ENCODE measurements at places on chromosomes 3 and 15. TPM values are rescaled to one million over a fixed set of nuclear protein-coding genes. Genes with fewer than 3 reads are reported as not detected.
A peak's percentile ranks its signal among the peaks of the same experiment; 100 is the strongest.

DNA sequence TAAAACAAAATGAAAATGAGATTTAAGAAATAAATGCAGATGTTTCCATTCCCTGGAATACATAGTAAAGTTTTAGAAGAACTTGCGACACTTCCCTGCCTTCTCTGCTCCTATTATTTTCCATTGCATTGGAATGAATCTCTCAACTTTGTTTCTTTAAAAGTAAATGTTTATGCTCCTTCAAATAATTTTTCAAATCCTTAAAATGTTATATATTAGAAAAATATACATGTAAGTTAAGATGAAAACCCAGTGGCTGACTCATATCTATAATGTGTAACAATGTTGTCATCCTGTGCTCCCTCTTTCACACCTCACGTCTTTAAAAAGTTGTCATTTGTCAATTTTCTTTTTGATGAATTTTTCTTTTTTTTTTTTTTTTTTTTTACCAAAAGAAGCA lies 3.6 kb downstream of the RBMS3 start:
- DNase-seq: no peak
- no peak overlapping the region for H3K27ac ChIP-seq
- H3K27me3 ChIP-seq: no peaks in the 10 kb centered on the region
- no peak overlapping the region for H3K4me3 ChIP-seq
- peaks cover 27% of the 10 kb centered on the region for H3K4me1 ChIP-seq

DNA sequence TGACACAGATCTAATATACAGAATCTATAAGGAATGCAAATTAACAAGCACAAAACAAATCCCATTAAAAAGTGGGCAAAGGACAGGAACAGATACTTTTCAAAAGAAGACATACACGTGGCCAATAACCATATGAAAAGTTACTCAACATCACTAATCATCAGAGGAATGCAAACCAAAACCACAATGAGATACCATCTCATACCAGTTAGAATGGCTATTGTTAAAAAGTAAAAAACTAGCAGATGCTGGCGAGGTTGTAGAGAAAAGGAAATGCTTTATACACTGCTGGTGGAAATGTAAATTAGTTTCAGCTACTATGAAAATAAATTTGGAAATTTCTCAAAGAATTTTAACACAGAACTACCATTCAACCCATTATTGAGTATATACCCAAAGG lies 50.7 kb downstream of the ADAMTS17 start:
- no peak for DNase-seq
- H3K27ac ChIP-seq: no peak overlapping the region
- no peaks in the 10 kb centered on the region for H3K4me1 ChIP-seq
- H3K36me3 ChIP-seq: no peaks in the 10 kb centered on the region

DNA sequence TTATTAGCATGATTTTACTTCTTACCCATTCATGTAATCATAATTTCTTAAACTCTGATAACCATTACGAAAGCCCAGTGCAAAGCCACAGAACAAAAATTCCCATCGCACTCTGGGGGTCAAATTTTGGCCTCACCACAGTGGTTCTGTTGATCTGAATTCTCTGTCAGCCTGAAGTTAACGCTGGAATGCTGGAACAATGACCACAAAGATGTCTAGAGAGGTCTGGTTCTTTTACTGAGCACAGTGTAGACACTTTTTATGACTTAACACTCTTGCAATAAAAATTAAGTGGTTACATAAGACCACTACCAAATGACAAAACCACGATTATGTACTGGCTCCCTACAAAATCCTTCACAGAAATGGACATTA lies 94.7 kb downstream of the PDZRN3 start:
- H3K27ac ChIP-seq: no peak overlapping the region
- no peaks in the 10 kb centered on the region for H3K27me3 ChIP-seq
- no peak for DNase-seq
- no peaks in the 10 kb centered on the region for H3K36me3 ChIP-seq
- no peak overlapping the region for H3K4me3 ChIP-seq

DNA sequence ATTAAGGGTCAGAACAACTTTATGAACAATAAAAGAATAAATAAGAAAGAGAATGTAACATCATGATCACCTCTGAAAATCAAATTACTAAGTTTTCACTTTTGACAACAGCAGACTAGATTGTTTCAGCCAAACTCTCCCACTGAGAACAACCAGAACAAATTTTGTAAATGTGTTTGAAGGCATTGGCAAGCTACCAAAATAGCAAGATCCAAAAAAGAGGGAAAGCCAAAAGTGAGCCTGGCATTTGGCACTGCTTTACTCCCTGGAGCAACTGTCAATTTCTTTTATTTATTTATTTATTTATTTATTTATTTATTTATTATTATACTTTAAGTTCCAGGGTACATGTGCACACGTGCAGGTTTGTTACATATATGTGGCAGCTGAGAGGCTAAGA lies 67.2 kb downstream of the CFAP44 start:
- no peak overlapping the region for H3K4me3 ChIP-seq
- DNase-seq: no peak
- H3K4me1 ChIP-seq: no peaks in the 10 kb centered on the region
- no peaks in the 10 kb centered on the region for H3K27me3 ChIP-seq
- H3K27ac ChIP-seq: no peak overlapping the region

GRCh38 chr3:175073219-175073905 lies 214.2 kb downstream of the NAALADL2 start:
- H3K4me3 ChIP-seq: no peak overlapping the region
- no peaks in the 10 kb centered on the region for H3K27me3 ChIP-seq
- H3K4me1 ChIP-seq: no peaks in the 10 kb centered on the region
- H3K27ac ChIP-seq: no peak overlapping the region
- DNase-seq: no peak

- no peak for DNase-seq
- H3K36me3 ChIP-seq: no peaks in the 10 kb centered on the region
- no peak overlapping the region for H3K4me3 ChIP-seq
- H3K27me3 ChIP-seq: no peaks in the 10 kb centered on the region
- no peak overlapping the region for H3K27ac ChIP-seq
Measured at GRCh38 chr15:51046016-51046415, 48.7 kb downstream of the TNFAIP8L3 start.

DNA sequence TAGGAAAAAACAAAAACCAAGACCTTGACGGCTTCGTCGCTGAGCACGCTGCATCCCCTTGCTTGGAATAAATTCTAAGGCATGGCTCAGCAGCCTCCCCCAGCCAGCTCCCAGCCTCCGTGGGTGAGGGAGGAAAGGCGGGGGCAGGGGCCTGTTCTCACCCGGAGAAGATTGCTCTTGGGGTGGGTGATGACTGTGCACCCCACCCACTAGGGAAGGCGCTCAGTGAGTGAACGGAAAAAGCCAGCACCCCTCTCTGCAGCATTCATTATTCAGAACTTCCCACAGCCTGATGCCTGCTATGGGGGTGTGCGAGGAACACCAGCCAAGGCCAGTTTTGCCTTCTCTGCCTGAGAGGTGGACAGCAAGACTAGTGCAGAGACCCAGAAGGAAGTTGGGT lies 19.3 kb upstream of the NTRK3 start:
- peaks cover 21% of the 10 kb centered on the region for H3K27me3 ChIP-seq
- H3K27ac ChIP-seq: no peak overlapping the region
- DNase-seq: no peak
- no peak overlapping the region for H3K4me3 ChIP-seq
- H3K4me1 ChIP-seq: no peaks in the 10 kb centered on the region

- no peak overlapping the region for H3K4me3 ChIP-seq
- H3K36me3 ChIP-seq: no peaks in the 10 kb centered on the region
- no peaks in the 10 kb centered on the region for H3K4me1 ChIP-seq
- no peak for DNase-seq
- H3K27me3 ChIP-seq: no peaks in the 10 kb centered on the region
Measured at GRCh38 chr15:72592097-72592496, 62.4 kb upstream of the GOLGA6B start.

- no peaks in the 10 kb centered on the region for H3K4me1 ChIP-seq
- no peaks in the 10 kb centered on the region for H3K27me3 ChIP-seq
- no peak for DNase-seq
- no peak overlapping the region for H3K4me3 ChIP-seq
Measured at GRCh38 chr3:193140381-193140780, 100.6 kb upstream of the PLAAT1 start.

GRCh38 chr15:48040166-48040817 lies 80.5 kb upstream of the SLC24A5 start:
- H3K27ac ChIP-seq: no peak overlapping the region
- H3K36me3 ChIP-seq: no peaks in the 10 kb centered on the region
- H3K4me3 ChIP-seq: no peak overlapping the region
- peaks cover 9% of the 10 kb centered on the region for H3K4me1 ChIP-seq
- DNase-seq: peak; percentile 34
- no peaks in the 10 kb centered on the region for H3K27me3 ChIP-seq

GRCh38 chr3:164407111-164407510 lies 671.2 kb downstream of the SI start:
- H3K4me3 ChIP-seq: no peak overlapping the region
- no peaks in the 10 kb centered on the region for H3K36me3 ChIP-seq
- H3K4me1 ChIP-seq: no peaks in the 10 kb centered on the region
- no peaks in the 10 kb centered on the region for H3K27me3 ChIP-seq
- no peak overlapping the region for H3K27ac ChIP-seq
- no peak for DNase-seq

GRCh38 chr3:120144267-120144666 lies 50.0 kb upstream of the GSK3B start:
- peak; percentile 19 for DNase-seq
- no peaks in the 10 kb centered on the region for H3K36me3 ChIP-seq
- H3K4me1 ChIP-seq: no peaks in the 10 kb centered on the region
- no peak overlapping the region for H3K4me3 ChIP-seq
- H3K27ac ChIP-seq: no peak overlapping the region
- no peaks in the 10 kb centered on the region for H3K27me3 ChIP-seq

DNA sequence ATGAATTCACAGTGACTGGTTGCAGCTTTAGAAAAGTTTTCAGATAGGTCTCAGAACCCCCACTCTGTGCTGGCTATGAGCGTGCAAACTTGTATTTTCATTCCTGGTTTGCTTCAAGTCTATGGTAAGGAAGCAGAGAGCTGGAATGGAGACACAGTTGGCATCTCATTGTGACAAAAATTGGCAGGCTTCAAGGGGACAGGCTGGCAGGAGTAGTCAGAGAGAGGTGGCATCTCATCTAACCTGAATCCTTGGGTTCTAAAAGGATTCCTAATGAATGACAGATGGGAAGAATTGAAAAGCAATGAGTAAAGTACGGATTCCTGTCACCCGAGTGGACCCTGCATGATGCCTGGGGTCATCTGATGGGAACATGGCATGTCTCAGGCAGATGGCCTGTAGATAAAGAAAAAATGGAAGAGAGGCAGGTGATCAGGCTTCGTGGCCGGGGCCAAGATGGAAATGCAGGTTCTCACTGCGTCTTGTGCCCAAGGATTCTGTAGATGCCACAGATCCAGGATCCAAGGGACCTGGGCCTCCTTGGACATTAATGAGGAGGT lies 89.4 kb upstream of the ABHD17C start:
- H3K27ac ChIP-seq: no peak overlapping the region
- H3K27me3 ChIP-seq: no peaks in the 10 kb centered on the region
- H3K36me3 ChIP-seq: no peaks in the 10 kb centered on the region

DNA sequence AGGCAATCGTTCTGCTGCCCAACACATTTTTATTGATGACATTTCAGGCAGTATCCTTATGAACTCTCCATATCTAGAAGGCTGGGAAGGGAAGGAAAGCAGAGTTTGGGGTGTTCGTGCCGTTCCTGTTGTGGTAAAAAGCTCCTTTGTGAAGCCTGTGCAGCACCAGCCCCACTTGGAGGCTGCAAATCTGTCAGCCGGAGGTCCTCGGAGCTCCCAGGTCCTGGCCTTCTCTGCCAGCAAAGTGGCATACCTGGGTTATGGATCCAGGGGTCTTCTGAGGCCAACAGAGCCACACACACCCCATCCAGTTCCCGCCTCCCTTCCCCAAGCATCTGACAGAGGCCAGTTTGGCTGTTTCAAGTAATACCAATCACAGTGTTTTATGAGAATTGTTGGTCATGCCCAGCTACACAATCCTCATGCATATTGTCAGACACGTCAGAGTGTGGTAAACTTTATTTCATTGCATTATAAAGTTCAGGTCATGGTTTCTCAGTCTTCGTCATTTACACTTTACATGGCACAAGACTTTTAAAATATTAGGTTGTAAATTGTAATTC lies 15.9 kb upstream of the USP3 start:
- no peak for DNase-seq
- H3K36me3 ChIP-seq: no peaks in the 10 kb centered on the region
- H3K27ac ChIP-seq: no peak overlapping the region
- peaks cover 2% of the 10 kb centered on the region for H3K4me1 ChIP-seq
- no peak overlapping the region for H3K4me3 ChIP-seq

DNA sequence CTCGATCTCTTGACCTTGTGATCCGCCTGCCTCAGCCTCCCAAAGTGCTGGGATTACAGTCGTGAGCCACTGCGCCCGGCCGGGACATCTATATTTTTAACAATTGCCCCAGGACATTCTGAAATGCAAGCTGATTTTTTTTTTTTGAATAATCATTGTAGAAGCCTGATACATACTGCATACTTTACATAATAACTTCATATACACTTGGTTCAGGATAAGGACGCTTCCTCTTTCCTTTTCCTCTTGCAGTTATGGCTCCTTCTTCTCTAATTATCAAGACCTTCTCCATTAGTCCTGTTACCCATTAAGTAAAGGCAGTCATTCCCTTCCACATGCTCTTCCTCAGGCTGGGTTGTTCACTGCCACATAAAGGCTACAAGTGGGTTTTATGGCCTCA lies 58.3 kb downstream of the SLCO3A1 start:
- H3K36me3 ChIP-seq: no peaks in the 10 kb centered on the region
- no peak overlapping the region for H3K27ac ChIP-seq
- H3K27me3 ChIP-seq: no peaks in the 10 kb centered on the region
- H3K4me3 ChIP-seq: no peak overlapping the region
- no peak for DNase-seq
- no peaks in the 10 kb centered on the region for H3K4me1 ChIP-seq

- H3K27me3 ChIP-seq: no peaks in the 10 kb centered on the region
- H3K36me3 ChIP-seq: peaks cover 14% of the 10 kb centered on the region
- H3K4me3 ChIP-seq: no peak overlapping the region
- H3K27ac ChIP-seq: no peak overlapping the region
- peaks cover 7% of the 10 kb centered on the region for H3K4me1 ChIP-seq
- no peak for DNase-seq
Measured at GRCh38 chr3:125231895-125232294, 19.3 kb upstream of the SLC12A8 start.

GRCh38 chr3:70298385-70298784 lies 14.1 kb downstream of the MDFIC2 start:
- H3K4me1 ChIP-seq: no peaks in the 10 kb centered on the region
- H3K4me3 ChIP-seq: no peak overlapping the region
- no peak overlapping the region for H3K27ac ChIP-seq

GRCh38 chr15:69725957-69726356 lies 273.3 kb downstream of the RPLP1 start:
- no peaks in the 10 kb centered on the region for H3K27me3 ChIP-seq
- no peak overlapping the region for H3K4me3 ChIP-seq
- no peaks in the 10 kb centered on the region for H3K4me1 ChIP-seq
- no peak overlapping the region for H3K27ac ChIP-seq
- H3K36me3 ChIP-seq: no peaks in the 10 kb centered on the region
- no peak for DNase-seq

GRCh38 chr3:117788061-117788460 lies 1078.5 kb downstream of the TUSC7 start:
- H3K4me1 ChIP-seq: peaks cover 36% of the 10 kb centered on the region
- no peaks in the 10 kb centered on the region for H3K36me3 ChIP-seq
- no peak overlapping the region for H3K4me3 ChIP-seq
- H3K27ac ChIP-seq: no peak overlapping the region

PPP1R14D gene
- not detected for total RNA-seq

FOXL2NB gene
- total RNA-seq: 0.09 TPM

SERINC4 gene
- not detected for total RNA-seq

APBA2 gene
- 35.8 TPM for total RNA-seq

ACVR2B gene
- 89.5 TPM for total RNA-seq

GOLGA6L10 gene
- 1.3 TPM for total RNA-seq

ALCAM gene
- total RNA-seq: 54.4 TPM

Measured in neural progenitor cell (in vitro differentiated cells).